ENCODE measurements at places on chromosomes 12 and 14. TPM values are rescaled to one million over a fixed set of nuclear protein-coding genes. Genes with fewer than 3 reads are reported as not detected.

GRCh38 chr14:35909665-35910064 is 83.5 kb downstream of the BRMS1L start:
- DNase-seq = no peak

- peak; percentile 90 for DNase-seq
Measured at GRCh38 chr14:75427482-75428229, at the start of gene JDP2. TSS of gene JDP2 (plus strand) at chr14:75428022. CDS start at chr14:75437921, 9,899 bp downstream.

The CD69 gene
- total RNA-seq = not detected

DNA sequence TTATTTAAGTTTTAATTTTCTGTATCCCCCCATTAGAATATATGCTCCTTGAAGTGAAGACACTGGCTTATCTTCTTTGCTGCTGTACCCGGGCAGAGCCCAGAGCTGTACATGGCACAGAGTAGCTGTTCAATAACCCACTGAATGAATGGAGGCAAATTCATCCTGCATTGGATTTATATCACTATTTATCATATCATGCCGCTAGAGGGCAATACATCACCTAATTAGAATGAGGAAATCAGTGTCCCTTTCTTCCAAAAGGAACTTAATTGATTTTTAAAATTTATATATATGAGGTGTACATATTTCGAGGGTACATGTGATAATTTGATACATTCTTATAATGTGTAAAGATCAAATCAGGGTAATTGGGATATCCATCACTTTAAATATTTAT is 89.2 kb upstream of the TMEM260 start:
- DNase-seq = peak; percentile 68

DNA sequence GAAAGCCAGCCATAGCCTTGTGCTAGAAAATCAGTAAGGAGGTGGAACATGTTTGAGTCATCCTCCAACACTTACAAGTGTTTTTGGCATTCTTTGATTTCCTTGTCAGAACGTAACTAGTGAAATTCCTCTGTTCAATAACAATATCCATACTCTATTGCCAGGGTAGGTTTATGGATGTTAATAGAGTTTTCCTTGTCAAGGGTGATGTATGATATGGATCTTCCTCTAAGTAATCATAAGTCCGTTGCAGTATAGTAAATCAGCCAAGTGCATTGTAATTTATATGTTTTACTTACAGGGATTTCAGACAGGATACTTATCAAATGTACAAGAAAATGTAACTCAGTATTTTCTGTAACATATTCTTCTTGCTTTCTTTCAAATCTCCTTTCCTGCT is 19.4 kb downstream of the NAV3 start:
- DNase-seq = no peak

The DYNC1H1 gene
- total RNA-seq = 604 TPM

- DNase-seq = peak; percentile 14
Measured at GRCh38 chr12:13940335-13940865, 41.0 kb downstream of the GRIN2B start.

The PROX2 gene
- 0.31 TPM for total RNA-seq

The PEX5 gene
- 72.0 TPM for total RNA-seq

The IAPP gene
- not detected for total RNA-seq

GRCh38 chr12:80821513-80822000 is 104.8 kb downstream of the MYF5 start:
- DNase-seq = peak; percentile 42

The VRK1 gene
- total RNA-seq = 53.3 TPM

DNA sequence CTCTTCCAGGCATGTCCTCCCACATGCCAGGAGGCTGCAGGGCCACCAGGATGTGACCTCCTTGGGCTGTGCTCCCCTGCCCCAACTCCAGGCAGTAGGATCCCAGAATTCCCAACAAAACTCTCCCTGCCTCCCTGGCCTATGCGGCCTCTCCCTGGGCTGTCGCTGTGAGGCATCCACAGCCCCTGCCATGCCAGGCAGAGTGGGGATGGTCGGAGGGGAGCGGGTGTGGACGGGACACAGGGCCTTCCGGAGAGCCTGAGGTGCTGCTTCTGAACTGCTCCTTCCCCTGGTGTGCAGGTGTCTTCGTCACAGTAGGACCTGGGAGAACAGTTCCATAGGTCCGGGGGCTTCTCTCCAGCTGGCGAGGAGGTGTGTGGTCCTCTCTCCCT is 18.3 kb downstream of the GPR132 start:
- DNase-seq = no peak

DNA sequence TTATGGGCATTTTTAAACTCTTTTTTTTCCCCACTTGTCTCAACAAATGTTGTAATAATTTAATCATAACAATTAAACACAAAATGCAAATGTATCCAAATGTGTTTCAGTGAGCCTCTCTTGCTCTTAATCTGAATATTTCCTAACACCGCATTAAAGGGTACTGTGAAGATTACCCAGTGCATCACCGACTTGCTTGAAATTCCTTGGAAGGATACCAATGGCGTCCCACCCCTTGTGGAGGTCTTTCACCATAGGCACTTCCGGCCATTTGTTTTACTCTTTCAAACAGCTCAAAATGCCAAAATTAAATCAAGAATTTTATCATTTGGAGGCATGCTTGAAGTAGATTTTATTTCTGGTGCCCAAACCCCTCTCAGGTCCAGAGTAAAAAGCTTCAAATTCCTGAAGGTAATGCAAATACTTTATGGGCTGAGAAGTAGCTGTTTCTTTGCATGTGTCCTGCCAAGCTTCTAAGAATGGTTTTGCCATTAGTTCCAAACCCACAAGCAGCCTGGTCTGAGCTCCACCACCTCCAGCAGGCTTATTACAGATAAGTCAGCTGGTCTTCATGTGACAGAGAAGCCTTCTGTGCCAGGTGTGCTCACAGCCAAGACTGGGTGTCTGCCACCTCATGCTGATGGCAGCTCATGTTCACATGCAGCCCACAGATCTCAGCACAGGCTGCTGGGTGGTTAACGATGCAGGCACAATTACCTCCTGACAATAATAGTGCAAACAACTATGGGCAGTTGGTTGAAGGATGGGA is 16.4 kb upstream of the NUDT4 start:
- DNase-seq = peak; percentile 8
